ENCODE measurements at places on chromosomes 12 and 14.

DNA sequence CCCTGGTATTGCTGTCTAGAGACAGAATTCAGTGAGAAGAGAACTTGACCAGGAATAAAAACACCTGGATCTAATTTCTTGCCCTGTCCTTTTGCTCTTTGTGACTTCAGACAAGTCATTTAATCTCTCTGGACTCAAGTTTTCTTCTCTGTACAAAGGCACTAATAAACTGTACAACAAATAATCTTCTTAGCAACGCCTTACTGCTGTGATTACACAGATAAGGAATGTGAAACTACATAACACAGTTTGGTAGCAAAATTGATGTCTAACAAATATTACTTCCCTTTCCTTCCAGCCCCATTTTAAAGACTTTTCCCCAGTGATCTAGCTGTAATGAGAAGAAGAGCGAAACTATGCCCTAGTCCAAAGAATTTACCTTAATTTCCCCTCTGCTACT, 69.3 kb downstream of the BCAT1 start:
- no peak for DNase-seq

GRCh38 chr12:22662356-22662755, 37.4 kb downstream of the ETNK1 start:
- no peak for DNase-seq

DNA sequence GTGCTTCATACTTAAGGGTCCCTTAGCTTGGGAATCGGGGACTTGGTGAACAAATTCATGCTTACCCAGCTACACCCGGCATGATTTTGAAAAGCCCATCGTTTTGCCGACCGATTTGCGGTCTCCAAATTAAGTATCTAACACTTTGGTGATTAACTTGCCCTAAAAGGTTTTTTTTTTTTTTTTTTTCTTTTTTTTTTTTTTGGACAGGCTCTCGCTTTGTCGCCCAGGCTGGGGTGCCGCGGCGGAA, 843 bp upstream of the HSP90AA1 start:
- no peak for DNase-seq

GRCh38 chr12:26282339-26282940, 87.1 kb downstream of the SSPN start:
- DNase-seq, result no peak

- DNase-seq, result no peak
These were observed 56.7 kb downstream of the C14orf132 start for GRCh38 chr14:96095581-96096476.

All from activated naive CD4-positive, alpha-beta T cell treated with anti-CD3 and anti-CD28 coated beads for 36 hours (primary cell).